ENCODE measurements at places on chromosomes 7 and 10.
A peak's percentile ranks its signal among the peaks of the same experiment; 100 is the strongest.

DNA sequence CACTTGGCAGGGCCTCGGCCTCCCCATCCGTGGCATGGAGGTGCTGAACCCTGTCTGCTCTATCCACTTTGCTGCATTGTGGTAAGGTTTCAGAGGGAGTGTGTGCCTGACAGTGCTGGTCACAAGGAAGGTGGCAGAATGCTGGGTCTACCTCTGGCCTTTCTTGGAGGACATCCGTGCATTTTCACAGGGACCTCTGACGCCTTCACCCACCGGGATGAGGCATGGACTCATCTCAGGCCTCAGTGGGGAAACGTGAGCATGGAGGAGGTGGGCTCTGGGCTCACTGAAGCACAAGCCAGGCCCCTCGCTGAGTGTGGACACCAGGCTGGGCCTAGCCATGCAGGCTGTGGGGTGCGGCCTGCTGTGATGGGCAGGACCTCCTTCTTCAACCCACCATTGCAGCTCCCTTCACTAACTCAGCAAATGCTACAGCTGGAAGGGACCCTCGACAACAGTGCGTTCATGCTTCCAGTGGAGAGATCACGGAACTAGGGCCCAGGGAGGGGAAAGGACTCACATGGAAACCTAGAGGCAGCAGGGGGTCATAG lies 8.6 kb downstream of the TBATA start:
- no peak for ATAC-seq

GRCh38 chr10:48760983-48761382 lies 76.3 kb downstream of the WDFY4 start:
- ATAC-seq = no peak

DNA sequence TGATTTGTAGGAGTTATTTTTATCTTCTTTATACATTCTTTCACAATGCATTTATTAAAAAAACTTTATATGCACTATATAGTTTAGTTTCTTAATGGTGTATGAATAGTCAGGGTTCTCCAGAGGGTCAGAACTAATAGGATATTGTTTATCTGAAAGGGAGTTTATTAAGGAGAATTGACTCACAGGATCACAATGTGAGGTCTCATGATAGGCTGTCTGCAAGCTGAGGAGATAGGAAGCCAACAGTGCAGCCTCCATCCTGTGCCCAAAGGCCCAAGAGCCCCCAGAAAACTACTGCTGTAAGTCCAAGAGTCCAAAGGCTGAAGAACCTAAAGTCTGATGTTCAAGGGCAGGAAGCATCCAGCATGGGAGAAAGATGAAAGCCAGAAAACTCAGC lies 192.8 kb upstream of the AHR start:
- ATAC-seq = no peak

DNA sequence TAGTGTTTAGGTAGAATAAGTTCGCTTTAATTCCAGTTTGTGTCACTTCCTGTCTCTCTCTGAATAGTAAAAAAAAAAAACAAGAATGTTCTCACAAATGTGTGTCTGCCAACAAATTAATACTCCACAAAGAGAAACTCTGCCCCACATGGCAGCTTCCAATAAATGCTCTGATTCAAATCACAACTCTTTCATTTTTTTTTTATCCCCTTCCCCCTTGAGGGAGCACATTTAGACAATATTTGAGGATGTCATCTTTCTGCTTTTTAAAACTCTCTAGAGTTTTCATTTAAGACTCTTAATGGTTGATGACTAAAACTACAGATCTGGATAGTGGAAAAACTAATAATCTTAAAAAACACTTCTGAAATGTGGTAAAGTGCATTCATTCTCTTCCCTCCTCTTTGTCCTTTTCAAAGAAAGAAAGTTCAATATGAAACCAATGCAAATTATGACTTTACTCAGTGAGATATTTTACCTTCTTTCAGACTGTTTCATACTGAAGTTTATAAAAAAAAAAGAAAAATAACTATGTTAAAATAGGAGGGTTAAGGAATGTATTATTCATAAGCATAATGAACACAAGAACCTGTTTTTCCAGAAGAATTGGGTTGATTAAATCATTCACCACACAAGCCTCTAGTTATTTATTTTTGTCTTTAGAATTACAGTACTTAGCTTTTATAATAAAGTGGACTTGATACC lies 42.3 kb downstream of the ARID5B start:
- peak; percentile 23 for ATAC-seq

- no peak for ATAC-seq
These were observed 97.8 kb downstream of the OAT start for GRCh38 chr10:124320778-124321432.

GRCh38 chr10:124680675-124681074 lies 63.5 kb downstream of the FAM53B start:
- ATAC-seq = peak; percentile 69

DNA sequence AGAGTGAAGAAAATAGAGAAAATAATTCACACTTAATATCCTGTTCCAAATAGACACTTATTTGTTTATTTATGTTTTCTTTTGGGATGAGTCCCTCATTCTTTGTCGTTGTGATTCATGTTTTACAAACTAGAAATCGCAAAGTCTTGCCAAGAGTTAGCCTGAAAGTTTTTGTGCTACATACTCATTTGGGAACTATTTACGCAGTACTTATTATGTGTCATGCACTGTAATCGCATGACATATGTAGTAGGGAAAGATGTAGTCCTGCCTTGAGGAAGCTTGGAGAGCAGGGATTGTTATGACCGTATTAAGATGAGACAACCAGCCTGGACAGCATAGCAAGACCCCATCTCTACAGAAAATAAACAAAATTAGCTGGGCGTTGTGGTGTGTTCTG lies 189.3 kb downstream of the ABCA13 start:
- no peak for ATAC-seq

DNA sequence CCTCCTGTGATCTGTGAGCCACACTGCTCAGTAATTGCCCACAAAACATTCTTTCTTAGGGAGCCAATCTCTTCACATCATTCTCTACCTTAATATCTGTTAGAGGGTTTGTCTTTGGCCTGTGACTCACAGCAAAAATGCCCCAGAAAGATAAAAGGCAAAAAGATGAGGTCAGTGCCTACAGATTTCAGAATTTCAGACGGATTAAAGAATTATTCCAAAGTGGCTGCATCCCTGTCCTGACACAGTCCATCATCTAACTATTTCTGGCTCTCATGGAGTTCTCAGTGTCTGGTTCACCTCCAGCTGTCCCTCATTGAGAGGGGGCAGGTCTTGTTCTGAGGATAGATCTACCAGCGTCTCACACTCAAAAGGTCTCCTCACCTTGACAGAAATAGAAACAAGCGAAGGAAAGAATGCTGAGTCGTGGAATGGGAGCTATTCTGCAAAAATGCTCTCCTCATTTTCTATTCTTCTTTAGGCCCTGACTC lies 138.5 kb upstream of the AOAH start:
- ATAC-seq = no peak

GRCh38 chr7:131312838-131313237 lies 14.8 kb upstream of the MKLN1 start:
- no peak for ATAC-seq

Measured in gastroesophageal sphincter (tissue), 4 donors.